Midbrain (tissue), 1 donor: ENCODE measurements at places on chromosomes 11 and 22.

DNA sequence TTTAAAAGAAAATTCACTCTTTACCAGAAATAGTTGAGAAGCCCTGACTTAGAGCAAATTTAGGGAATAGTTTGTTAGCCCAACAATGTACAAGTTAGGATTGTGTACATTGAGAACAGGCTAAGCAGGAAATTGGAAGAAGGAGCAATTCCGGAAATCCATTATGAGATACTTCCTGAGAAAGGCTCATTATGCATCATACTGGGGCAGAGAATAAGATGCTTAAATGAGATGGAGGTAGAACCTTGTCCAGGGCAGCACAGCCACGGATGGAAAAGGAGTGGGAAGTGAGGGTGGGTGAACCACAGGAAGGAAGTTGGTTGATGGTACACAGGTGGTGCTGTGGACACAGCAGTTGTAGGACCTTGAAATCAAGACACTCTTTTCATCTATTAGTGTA, 180.2 kb downstream of the PGR start:
- DNase-seq, result no peak

DNA sequence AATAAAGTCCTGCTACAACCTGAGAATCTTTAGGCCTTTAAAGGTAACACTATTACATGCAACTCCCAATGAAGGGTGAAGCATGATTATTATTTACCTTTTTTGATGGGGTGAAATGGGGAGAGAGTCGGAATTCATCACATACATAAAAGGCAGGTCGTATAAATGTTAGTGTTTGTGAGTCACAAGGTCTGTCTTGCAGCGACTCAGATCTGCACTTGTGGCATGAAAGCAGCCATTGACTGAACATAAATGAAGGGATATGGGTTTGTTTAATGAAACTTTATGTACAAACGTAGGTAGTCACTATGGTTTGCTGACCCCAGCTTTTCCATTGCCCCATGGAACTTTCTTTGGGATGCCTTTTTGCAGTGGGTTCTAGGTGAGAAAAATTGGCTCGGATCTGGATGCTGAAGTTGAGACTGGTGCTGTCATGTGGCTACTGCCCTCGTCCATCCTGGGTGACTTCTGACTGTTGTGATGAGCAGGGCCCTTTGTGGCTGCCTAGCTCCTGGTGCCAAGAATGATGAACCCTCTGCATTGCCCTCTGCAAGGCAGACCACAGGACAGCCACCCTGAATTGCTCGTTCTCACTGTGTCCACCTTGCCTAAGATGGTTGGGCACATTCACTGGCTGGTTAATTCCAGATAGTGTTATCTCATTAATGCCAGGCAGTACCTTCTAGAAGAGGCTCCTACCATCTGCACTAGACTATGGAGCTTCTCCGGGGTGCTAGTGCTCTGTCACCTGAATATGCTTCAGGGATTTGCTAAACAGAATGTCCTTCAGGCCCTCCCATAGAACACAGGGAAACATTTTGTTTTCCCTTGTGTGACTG, 11.3 kb downstream of the GGTLC2 start:
- no peak for DNase-seq

GRCh38 chr11:115724666-115725065, 220.5 kb upstream of the CADM1 start:
- no peak for DNase-seq

DNA sequence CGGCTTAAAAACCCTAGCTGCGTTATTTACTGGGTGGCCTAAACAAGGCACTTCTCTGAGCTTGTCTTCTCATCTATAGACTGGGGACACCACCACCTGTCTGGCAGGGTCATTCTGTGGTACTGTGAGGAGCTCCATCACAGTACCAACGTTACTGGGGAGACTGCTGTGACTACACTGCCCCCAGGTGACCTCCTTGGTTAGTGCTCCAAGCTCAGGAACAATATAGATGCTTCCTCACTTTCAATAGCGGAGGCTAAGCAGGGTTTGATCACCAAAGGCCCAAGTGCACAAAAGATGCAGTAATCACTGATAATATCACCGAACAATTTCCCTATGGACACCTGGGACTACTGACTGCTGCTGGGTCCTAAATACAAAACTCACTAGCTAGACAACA, 18.8 kb downstream of the PRPF19 start:
- peak; percentile 28 for DNase-seq

DNA sequence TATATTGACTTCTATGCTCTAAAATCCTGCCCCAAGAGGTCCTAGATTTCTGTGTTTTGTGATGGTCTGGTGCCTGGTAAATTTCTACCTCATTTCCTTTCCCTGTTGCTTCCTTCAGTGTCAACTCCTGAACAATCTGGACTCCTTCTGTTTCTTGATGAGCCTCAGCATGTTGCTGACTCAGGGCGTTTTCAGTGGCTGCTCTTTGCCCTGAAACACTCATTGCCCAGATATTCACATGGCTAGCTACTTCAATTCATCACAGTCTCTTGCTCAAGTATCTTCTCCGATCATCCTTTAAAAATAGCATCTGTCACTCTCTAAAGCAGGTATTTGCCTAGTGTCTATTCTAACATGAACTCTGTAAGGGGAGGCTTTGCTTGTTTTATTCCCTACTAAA, 526.3 kb upstream of the RAG2 start:
- no peak for DNase-seq

- no peak for DNase-seq
These were observed 5.9 kb downstream of the TSPAN32 start for GRCh38 chr11:2307501-2308331.

GRCh38 chr11:45968901-45969300, 46.4 kb downstream of the LARGE2 start:
- no peak for DNase-seq

DNA sequence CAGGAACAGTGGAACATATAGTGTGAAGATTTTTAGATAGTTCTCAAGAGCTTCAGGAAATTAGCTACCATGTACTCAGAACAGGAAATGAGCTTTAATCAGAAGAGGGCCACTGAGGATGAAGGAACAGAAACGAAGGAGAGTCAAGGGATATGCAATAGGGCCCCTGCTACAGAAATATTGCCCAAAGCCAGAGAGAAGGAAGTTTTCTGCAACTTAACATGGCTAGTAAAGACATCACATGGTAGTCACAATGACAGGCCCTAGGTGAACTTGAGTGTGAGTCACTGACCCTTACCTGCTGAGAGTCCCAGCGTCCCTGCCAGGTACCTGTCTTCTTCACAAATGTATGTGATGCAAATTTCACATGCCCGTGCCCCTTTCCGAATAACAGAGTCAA, 25.2 kb upstream of the CARD16 start:
- no peak for DNase-seq

- no peak for DNase-seq
These were observed 102.5 kb downstream of the C11orf58 start for GRCh38 chr11:16840951-16841350.

DNA sequence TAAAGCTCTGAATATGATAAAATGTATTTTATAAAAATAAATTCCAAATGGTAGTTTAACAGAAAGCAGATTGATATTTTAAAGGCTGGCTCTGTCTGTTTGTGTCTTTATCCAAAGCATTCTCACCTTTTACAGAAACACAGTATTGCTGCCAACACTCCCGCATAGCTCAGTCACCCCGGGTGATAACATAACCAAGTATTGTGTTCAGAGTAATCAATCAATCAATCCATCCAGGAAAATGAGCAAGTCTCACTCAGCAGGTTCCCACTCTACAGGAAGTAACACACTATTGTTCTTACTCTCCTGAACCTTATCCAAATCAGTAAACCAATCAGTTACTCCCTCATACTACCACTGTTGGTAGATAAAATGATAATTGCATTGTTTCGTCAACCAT, 203.4 kb downstream of the LRRC4C start:
- DNase-seq, result no peak

- DNase-seq, result peak; percentile 13
These were observed 39.4 kb downstream of the SWAP70 start for GRCh38 chr11:9703280-9703679.

- DNase-seq, result no peak
These were observed 7.3 kb downstream of the CD6 start for GRCh38 chr11:60978546-60979380.

DNA sequence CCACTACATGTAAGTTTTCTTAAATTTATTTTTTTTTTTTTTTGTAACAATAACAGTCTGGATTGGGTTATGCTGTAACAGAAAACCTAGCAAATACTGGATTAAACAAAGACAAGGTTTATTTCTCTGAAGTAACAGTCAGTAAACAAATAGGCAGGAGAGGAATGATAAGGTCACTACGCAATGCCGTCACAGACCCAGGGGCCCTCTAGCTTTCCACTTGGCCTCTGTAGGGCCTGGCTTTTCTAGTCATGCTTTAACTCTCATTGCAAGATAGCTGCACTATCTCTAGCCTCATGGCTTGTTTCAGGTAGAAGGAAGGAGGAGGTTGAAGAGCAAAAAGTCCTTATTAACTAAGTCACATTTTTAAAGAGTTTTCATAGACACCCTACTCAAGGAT, 6.5 kb downstream of the OR10A6 start:
- no peak for DNase-seq

DNA sequence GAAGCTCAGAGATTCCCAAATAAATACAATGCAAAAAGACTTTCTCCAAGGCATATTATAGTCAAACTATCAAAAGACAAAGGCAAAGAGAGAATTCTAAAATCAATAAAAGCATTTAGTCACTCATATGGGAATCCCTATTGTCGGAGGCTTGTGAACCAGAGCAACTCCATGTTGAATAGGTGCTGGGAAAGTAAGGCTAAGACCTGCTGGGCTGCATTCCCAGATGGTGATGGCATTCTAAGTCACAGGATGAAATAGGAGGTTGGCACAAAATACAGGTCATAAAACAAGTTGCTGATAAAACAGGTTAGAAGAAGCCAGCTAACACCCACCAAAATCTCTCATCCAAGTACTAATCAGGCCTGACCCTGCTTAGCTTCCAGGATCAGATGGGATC, 84.5 kb downstream of the JRKL start:
- DNase-seq, result no peak

- DNase-seq, result no peak
These were observed 1178.0 kb downstream of the JRKL start for GRCh38 chr11:97567801-97568200.

DNA sequence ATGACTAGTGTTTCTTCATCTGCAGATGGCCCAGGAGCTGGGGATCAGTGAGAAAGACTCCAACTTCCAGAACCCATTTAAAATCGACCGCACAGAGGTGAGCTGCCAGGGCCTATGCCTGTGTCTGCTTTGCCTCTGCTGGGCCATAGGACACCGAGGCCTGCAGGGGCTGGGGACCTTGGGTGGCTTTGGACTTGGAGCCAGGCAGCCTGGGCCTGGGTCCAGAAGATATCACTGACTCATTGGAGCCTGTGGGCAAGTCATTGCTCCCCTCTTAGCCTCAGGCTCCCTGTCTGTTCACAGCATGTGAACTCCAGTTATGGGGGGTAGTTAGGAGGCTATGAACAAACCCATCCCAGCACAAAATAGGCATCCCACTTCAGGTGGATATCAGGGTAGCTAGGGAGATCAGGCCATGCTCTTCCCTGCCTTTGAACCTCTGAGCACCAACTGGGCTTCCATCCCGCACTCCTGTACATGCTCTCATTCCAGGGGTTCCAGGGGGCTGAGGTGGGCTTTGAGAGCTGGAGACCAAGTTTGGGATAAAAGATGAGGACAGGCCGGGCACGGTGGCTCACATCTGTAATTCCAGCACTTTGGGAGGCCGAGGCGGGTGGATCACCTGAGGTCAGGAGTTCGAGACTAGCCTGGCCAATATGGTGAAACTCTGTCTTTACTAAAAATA, 13.4 kb downstream of the CCDC134 start:
- DNase-seq, result no peak

DNA sequence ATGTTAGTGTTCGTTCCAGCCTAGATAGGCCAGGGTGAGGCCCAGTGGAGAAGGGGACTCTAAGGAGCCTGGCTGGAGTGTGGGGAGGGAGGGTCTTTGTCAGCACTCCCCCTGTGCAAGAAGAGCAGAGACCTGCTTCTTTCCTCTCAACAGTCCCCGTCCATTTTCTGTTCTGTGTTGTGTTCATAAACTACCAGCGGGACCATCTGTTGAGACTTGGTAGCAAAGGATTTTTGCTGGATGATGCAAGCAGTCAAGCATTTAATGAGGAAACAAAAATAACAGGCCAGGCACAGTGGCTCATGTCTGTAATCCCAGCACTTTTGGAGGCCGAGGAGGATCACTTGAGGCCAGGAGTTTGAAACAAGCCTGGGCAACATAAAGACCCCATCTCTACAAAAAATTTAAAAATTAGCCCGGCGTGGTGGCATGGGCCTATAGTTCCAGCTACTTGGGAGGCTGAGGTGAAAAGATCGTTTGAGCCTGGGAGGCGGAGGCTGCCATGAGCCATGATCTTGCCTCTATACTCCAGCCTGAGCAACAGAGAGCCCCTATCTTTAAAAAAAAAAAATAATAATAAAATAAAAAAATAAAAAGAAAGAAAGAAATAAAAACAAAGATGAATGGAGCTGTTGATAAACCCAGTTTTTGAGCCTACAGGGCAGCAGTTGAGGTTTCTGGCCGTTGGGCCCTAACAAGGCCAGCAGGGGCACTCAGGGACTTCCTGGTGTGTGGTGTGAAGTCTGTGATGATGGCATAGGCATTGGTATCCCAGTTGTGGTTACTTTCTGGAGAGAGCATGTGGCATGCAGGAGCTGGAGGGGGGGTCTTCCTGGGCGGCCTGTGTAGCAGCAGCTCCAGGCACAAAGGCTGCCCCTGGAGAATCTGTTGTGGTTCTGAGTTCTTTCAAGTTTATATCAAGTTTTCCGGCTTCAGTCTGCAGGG, 1.7 kb upstream of the TXNRD2 start:
- no peak for DNase-seq

GRCh38 chr22:39574779-39575551, 4.4 kb downstream of the CACNA1I start:
- no peak for DNase-seq

GRCh38 chr11:15845261-15845660, 511.1 kb downstream of the SOX6 start:
- DNase-seq, result peak; percentile 82

- DNase-seq, result no peak
These were observed 6.4 kb downstream of the CD3E start for GRCh38 chr11:118310781-118311485.

DNA sequence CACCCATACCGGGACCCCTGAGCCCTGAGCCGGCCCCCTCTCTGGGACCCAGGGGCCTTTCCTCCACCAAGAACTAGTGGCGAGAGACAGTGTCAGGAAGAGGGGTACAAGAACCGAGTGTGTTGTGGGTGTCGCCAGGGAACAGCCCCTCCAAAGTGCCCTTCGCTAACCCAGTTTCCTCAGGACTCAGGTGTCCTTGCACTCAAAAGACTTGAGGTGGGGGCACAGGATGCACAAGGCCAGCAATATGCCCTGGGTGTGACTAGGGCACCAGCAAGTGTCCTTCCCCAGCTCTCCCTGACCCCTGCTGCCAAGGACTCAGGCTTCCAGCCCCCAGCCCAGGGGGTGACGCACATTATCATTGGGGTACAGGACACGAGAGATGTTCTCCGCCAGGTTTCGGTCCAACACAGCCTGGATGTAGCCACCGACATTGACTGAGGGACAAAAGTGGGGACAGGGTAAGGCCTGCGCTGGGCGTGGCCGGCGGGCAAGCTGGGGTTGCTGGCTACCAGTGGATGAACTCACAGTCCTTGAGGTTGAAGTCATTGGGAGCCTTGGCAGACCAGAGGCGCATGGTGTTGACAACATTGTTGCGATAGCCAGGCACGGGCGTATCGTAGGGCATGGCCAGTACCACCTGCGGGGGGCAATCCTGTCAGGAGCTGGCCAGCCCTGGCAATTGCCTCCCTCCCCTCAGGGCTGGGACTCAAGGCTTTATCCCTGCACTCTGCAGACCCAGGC, 4.7 kb downstream of the PYGM start:
- no peak for DNase-seq
